Activated CD4-positive, alpha-beta T cell treated with anti-CD3 and anti-CD28 coated beads, Interleukin-2, amount 50 U/mL, for 24 hours (primary cell): ENCODE measurements at places on chromosomes 4 and X.
A peak's percentile ranks its signal among the peaks of the same experiment; 100 is the strongest.

GRCh38 chr4:110959041-110959643, 336.3 kb upstream of the PITX2 start:
- no peak for DNase-seq

- DNase-seq, result no peak
Measured at GRCh38 chr4:3786196-3786869, 20.1 kb downstream of the ADRA2C start.

DNA sequence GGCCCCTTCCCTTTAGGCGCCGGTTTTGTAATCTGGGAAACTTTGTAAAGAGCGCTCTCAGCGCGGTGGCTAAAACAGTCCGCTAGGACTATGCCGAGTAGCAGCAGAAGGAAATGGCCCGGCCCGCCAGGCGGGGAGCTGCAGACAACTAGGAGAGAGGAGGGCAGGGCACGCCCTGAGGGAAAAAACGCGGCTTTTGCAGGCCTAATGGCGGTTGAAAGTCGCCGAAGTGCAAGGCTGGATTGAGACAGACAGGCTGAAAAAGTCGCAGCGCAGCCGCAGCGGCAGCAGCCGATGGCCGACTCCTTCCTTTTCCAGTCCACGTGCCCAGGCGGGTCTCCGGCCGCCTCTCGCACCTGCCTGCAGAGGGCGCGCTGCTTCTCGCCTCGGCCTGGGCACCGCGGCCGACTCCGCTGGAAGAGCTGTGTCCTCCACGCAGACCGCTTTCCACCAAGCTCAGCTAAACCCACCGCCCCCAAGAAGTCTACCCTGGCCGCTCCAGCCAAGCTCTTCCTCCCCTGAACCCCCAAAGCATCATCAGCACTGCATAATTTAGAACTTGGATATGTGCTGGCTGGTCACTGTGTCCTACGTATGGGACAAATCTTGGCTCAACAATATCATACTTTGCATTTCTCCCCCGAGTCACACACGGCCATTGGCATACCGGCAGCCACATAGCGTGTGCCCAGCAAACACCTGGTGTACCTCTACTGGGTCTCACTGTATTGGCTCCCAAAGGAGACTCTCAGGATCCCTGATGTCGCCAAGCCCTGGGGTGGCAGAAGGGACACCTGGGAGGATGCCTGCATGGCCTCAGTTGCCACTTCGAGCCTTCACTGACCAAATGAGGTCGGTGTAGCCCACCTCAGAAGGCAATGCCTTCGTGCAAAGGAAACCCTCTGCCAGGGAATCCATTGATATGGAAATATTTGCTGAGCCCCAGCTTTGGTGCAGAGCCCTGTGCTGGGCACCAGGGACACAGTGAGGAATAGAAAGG, 14.5 kb downstream of the SLC25A5 start:
- peak; percentile 28 for DNase-seq

- DNase-seq, result no peak
Measured at GRCh38 chr4:83248486-83248885, 36.1 kb downstream of the COQ2 start.

DNA sequence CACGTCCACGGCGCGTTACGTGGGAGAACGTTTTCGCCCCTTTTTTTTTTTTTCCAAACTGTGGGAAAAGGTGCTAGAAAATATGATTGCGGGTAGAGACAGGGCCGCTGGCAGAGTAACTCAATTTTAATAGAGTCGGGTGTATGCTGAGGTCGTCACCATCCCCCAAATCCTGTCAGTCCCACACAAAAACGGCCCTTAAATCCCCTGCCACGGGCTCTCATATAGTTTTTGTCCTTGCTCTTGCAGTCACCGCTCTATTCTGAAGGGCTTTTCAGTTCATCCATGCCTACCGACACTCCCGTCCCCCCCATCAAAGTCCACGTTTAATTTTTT, 796 bp upstream of the MED14 start:
- no peak for DNase-seq

DNA sequence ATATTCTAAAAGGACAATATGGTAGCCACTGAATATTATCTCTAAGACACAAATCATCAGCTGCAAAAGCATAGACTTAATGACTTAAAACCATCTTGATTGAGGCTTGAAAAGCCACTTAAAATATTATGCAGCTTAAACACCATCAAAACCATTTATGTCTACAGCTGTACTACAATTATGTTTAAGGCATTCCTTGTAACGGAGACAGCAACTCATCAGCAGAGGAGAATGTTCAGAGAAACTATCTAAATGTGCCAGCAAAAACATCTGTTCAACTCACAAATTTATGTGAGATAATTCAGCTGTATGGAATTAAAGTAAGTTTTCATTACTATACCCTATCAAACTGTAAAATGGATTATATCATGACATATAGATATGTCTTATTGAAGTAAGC, 147.9 kb upstream of the CTSO start:
- DNase-seq, result no peak

- no peak for DNase-seq
Measured at GRCh38 chrX:33086886-33087285, 124.5 kb downstream of the DMD start.

- no peak for DNase-seq
Measured at GRCh38 chr4:167890226-167890625, 202.1 kb upstream of the ANXA10 start.

DNA sequence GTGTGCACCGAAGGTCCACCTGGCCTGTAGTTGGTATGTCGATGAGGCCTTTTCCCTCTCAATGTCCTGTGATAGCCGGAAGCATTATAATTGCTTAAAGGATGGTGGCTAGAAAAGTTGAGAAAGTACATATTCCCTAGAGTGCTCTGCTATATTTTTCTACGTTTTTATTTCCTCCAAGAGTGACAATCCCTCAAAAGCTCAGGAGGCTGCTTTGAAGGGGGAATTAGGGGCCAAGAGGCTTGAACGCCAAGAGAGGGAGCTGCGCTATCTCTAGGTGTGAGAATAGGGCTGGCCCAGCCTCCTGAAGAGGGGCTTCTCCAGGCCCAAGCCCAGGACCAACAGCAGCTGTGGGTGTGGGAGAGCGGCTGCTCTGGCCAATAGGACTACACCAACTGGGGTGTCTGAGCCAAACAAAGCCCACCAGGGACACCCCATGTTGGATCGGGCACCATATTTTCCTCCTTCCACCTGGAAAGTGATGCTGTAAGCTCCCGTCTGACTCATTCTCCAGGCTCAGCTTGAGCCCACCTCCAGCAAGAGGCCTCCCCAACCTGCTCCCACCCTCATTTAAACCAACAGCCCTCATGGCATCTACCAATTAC, 124.0 kb downstream of the IRF2 start:
- no peak for DNase-seq

GRCh38 chr4:180828455-180829018, 1414.7 kb upstream of the TENM3 start:
- no peak for DNase-seq

DNA sequence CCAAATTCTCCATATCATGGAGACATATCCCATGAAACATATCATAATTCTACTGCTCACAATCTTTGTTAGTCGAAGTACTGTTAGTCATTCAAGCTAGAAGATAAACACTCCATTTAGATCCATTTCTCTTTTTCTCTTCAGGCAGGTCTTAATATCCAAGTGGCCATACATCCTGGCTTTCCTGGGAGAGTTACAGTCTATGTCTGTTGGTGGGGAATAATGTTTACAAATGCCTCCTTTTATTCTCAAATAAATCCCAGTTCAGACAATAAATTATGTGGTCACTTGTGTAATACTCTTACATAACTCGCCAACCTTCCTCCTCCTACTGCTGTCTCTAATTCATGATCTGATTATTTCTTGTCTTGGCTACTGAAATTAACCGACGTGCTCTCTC, 82.1 kb downstream of the VCX3B start:
- no peak for DNase-seq

DNA sequence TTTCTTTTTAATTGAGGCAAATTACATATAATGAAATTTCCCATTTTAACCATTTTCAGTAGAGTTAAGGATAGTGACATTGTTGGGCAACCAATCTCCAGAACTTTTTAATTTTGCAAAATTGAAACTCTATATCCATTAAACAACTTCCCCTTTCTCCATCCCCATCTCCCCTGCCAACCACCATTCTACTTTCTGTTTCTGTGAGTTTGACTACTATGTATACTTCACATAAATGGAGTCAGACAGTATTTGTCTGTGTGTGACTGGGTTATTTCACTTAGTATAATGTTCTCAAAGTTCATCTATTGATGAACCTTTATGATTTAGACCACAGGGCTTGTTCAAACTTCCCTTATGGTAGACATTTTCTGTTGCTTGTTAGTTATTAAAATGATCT, 364.5 kb upstream of the MAD2L1 start:
- DNase-seq, result no peak

DNA sequence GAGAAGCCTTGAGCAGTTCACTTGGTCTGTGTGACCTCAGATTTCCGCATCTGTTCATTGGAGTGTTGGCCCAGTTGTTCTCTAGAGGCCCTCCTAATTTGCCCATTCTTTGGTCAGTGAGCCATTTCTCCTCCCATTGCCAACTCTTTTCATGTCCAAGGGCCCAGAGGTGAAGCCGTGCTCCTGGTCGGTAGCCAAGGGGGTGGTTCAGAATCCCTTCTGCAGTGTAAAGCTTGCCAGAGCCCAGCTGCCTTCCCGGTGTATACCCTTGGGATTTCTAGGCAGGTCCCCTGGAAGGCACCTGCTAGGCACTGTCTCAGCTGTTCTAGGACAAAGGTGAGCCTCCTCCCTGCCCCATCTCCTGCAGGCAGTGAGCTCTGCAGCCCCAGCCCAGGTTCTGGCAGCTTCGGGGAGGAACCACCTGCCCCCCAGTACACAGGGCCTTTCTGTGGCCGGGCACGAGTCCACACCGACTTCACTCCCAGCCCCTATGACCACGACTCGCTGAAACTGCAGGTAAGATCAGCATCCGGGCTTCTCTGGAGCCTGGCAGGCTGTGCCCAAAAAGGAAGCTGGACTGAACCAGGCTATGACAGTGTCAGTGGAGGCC, 12.3 kb downstream of the SASH3 start:
- no peak for DNase-seq

DNA sequence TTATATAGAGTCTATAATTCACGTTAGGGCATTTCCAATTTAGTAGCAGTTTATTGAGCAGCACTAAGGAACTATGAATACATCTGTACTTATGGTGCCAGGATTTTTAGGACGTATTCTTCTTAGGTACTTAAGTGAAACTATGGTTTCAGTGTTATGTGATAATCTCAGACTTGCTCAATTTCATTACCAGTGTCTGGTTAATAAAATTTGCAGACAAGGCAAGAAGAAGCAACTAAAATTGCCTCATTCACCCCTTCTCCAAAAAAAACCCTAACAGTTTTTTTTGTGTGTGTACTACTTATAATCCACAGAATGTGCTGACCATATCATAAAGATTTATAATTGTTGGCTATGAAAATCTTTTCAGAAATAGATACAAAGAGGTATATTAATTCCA, 6.0 kb upstream of the CXCL10 start:
- DNase-seq, result no peak

- DNase-seq, result no peak
Measured at GRCh38 chrX:49934148-49934547, 11.8 kb downstream of the CLCN5 start.

DNA sequence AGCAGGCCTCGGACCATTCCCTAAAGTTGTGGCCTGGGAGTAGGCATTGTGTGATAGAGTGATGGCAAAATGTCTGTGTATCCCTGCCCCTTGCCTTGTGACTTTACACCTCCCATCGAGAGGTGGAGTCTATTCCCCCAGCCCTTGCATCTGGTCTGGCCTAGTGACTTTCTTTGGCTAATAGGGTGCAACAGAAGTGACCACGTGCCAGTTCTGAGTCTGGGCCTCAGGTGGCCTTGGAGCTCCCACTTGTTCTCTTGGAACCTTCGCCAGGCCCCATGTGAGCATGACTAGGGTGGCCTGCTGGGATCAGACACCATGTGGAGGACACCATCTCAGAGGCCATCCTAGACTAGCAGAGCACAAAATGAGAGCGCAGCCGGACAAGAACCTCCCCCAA, 3.9 kb upstream of the RNF4 start:
- no peak for DNase-seq

GRCh38 chr4:82906469-82906868, 5.9 kb downstream of the THAP9 start:
- DNase-seq, result no peak

GRCh38 chr4:159673221-159673620, 570.3 kb downstream of the RAPGEF2 start:
- no peak for DNase-seq

- no peak for DNase-seq
Measured at GRCh38 chr4:8722556-8722955, 130.0 kb downstream of the CPZ start.

DNA sequence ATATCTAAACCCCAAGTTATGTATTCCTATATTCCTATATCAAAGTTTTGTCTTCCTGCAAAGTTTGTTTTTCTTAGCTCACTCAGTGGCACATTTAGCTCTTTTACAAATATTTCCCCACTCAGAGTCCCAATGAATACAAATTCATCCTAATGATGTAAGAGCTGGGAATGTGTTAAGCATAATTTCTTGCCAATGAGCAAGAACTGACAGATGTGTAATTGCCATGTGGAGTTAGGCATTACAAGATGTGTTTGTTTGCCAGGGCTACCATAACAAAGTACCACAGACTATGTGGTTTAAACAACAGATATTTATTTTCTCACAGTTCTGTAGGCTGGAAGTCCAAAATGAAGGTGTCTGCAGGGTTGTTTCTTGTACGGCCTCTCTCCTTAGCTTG, 302.1 kb downstream of the KCTD8 start:
- DNase-seq, result no peak

GRCh38 chr4:16659079-16659478, 239.4 kb downstream of the LDB2 start:
- no peak for DNase-seq

DNA sequence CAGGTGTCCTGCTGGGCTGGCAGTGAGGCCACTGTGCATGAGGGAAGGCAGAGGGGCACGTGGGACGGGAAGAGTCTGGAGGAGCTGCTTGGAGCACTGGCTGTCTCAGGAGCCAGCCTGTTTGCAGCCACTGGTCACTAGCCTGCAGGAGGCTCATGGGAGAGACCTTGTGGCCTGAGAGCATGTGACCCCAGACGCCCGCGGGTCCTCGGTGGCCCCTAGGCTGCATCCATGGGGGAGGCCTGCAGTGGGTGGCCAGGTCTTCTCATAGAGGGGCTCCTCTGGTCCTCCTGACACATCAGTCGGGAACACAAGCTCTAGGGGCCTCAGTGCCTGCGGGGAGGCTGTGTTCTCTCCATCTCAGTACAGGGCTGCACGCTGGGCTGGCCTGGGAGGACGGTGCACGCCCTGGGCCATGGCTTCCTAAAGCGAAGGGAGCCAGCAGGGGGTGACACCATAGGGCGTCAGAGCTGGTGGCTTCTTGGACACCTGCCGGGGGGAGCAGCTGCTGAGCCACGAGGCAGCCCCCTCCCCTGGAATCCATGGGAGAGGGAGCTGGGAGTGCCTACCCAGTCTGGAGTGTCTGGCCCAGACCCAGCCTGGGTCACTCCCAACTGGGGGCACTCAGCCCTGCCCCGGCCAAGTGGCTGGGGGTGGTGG, 12.3 kb downstream of the NAT8L start:
- DNase-seq, result no peak

GRCh38 chr4:130359542-130359941, 1263.6 kb downstream of the C4orf33 start:
- no peak for DNase-seq

- no peak for DNase-seq
Measured at GRCh38 chr4:38497121-38497520, 166.9 kb upstream of the KLF3 start.
